Activated naive CD8-positive, alpha-beta T cell treated with anti-CD3 and anti-CD28 coated beads for 36 hours (primary cell): ENCODE measurements at places on chromosomes 11 and 22. TPM values are rescaled to one million over a fixed set of nuclear protein-coding genes. Genes with fewer than 3 reads are reported as not detected.

MRGPRE gene
- total RNA-seq, result not detected

GRCh38 chr11:45094958-45095690, 51.3 kb upstream of the PRDM11 start:
- H3K36me3 ChIP-seq, result no peaks in the 10 kb centered on the region
- H3K27me3 ChIP-seq, result no peaks in the 10 kb centered on the region
- H3K4me3 ChIP-seq, result no peak overlapping the region
- H3K4me1 ChIP-seq, result peaks cover 15% of the 10 kb centered on the region
- H3K27ac ChIP-seq, result no peak overlapping the region

GRCh38 chr11:94673951-94674491, 94.1 kb upstream of the AMOTL1 start:
- H3K4me1 ChIP-seq, result no peaks in the 10 kb centered on the region
- H3K4me3 ChIP-seq, result no peak overlapping the region
- H3K36me3 ChIP-seq, result no peaks in the 10 kb centered on the region

PLEKHB1 gene
- total RNA-seq, result 6.8 TPM

DNA sequence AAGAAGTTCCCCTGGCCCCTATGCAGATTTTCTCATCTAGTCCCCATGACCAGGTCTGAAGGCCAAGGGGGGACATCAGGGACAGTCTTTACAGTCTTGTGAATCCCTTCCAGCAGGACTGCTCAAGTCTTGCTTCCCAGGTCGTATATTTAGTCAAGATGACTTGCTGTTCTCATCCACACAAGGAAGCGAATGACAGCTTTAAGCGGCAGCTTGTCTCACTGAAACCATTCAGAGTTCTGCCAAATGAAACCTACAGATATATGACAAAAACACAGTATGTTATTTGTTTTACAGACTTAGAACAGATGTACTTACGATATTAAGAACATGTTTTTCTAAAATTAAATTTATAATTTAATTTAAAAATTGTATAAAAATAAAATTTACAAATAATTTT, 5.6 kb downstream of the VWA5A start:
- peaks cover 11% of the 10 kb centered on the region for H3K4me1 ChIP-seq
- H3K27me3 ChIP-seq, result no peaks in the 10 kb centered on the region
- DNase-seq, result no peak
- H3K4me3 ChIP-seq, result no peak overlapping the region
- peaks cover 21% of the 10 kb centered on the region for H3K36me3 ChIP-seq

DNA sequence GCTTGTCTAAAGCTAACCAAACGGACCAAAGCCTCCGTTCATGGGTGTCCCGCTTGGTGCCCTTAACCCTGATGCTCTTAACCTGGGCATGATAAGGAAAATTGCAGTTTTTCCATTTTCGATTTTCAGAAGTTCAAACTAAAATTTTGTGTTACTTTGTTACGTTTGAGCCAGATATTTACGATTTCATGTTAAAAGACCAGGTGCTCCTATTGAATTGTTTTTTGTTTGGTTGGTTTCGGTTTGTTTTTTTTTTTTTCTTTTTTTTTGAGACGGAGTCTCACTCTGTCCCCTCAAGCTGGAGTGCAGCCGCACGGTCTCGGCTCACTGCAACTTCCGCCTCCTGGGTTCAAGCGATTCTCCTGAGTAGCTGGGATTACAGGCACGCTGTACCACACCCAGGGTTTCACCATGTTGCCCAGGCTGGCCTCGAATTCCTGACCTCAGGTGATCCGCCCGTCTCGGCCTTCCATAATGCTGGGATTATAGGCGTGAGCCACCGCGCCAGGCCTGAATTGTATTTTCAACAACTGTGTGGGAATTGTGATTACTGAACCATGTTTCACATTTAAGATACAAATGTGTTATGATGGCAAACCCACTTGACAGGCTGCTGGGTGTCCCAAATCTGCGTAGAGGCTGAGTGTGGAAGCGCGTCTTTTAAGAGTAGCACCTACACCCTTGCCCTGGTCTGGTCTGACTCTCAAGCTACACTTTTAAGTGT, 864 bp upstream of the USP28 start:
- no peaks in the 10 kb centered on the region for H3K27me3 ChIP-seq
- peaks cover 2% of the 10 kb centered on the region for H3K36me3 ChIP-seq
- peak overlapping the region; percentile 96 for H3K4me3 ChIP-seq
- DNase-seq, result no peak
- H3K4me1 ChIP-seq, result peaks cover 30% of the 10 kb centered on the region
- peak overlapping the region; percentile 94 for H3K27ac ChIP-seq

DNA sequence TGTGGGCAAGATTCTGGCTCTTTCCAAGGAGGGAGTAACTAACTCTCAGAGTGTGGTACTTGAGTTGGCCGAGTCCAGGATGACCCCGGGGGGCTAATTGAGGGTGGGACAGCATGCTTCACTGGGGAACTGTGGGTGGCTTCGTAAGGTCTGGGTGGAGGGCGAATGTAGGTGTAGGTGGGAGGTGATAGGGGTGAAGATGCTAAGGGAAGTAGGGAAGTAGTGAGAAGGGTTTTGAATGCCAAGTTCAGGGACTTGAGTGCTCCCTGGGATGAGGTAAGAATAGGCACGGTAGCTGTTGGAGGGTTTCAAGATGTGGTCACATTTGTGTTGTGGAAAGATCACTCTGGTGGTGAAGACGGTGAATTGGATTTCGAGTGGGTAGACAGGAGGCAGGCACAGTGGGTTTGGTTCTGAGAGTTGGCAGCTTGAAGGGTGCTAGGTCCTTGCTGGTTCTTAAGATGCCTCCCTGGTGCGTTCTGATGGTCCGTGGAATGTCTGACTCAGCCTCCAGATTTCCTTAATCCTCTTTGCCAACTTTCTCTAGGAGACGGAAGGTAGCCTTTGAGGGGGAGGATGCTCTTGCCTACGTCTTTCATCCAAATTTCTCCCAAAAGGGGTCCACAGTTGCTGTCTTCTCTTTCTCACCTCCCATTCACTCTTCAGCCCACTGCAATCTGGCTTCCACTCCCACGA, 2.5 kb upstream of the DNAL4 start:
- H3K36me3 ChIP-seq, result no peaks in the 10 kb centered on the region
- no peak overlapping the region for H3K27ac ChIP-seq
- H3K4me3 ChIP-seq, result no peak overlapping the region
- no peaks in the 10 kb centered on the region for H3K27me3 ChIP-seq

GRCh38 chr11:64970731-64971151, 1.2 kb downstream of the MAJIN start:
- peaks cover 3% of the 10 kb centered on the region for H3K36me3 ChIP-seq
- H3K4me3 ChIP-seq, result peak overlapping the region; percentile 59
- H3K27me3 ChIP-seq, result peaks cover 4% of the 10 kb centered on the region
- peaks cover 30% of the 10 kb centered on the region for H3K4me1 ChIP-seq

DNA sequence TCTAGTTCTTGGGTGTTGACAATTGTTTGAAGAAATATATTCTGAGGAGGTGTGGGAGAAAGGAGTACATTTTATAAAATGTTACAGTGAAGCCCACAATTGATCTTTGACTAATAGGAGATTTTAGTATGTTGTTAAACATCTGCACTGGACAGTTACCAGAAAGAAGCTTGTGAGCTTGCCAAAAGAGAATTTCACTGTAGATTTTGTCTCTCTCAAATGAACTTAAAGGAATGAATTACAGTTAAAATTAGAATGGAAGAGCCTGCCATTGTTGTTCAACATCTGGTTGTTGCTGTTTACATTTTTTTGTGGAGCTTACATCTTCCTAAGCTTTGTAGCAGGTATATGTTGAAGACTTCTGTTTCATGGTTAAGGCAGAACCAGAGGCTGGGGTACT, 620.5 kb upstream of the CCDC179 start:
- no peak overlapping the region for H3K4me3 ChIP-seq
- H3K36me3 ChIP-seq, result no peaks in the 10 kb centered on the region
- H3K4me1 ChIP-seq, result no peaks in the 10 kb centered on the region

GRCh38 chr11:20355221-20356219, 8.0 kb upstream of the HTATIP2 start:
- H3K27ac ChIP-seq, result no peak overlapping the region
- H3K27me3 ChIP-seq, result no peaks in the 10 kb centered on the region
- H3K4me3 ChIP-seq, result no peak overlapping the region
- peak; percentile 19 for DNase-seq
- peaks cover 7% of the 10 kb centered on the region for H3K36me3 ChIP-seq
- peaks cover 5% of the 10 kb centered on the region for H3K4me1 ChIP-seq

- H3K36me3 ChIP-seq, result no peaks in the 10 kb centered on the region
- no peaks in the 10 kb centered on the region for H3K4me1 ChIP-seq
- H3K27me3 ChIP-seq, result no peaks in the 10 kb centered on the region
- H3K27ac ChIP-seq, result no peak overlapping the region
- no peak overlapping the region for H3K4me3 ChIP-seq
- no peak for DNase-seq
These were observed 963.1 kb upstream of the FAT3 start for GRCh38 chr11:91261513-91261912.

DNA sequence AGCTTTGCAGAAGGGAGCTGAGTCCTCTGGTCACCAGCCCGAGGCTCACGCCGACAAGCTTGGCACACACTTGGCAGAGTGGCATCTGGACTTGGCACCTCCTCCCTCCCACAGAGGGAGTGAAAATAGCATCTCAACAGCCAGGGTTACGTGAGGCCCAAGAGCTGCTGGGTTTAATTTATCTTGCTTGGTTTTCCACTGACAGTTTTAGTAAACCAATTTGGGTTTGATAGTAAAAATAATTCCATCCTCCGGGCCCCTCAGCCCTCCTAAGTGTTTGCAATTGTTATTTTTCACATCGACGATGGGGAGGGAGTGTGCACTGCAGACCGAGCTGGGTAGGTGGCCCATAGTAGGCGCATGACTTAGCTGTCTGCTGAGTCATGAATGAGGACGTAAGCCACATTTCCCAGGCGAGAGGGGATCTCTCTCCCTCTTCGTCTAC, 107.6 kb upstream of the ASPHD2 start:
- H3K27ac ChIP-seq, result no peak overlapping the region
- H3K36me3 ChIP-seq, result no peaks in the 10 kb centered on the region
- no peak overlapping the region for H3K4me3 ChIP-seq

TBX1 gene
- not detected for total RNA-seq

TBX10 gene
- not detected for total RNA-seq

- no peak for DNase-seq
- peaks cover 14% of the 10 kb centered on the region for H3K36me3 ChIP-seq
- H3K27me3 ChIP-seq, result no peaks in the 10 kb centered on the region
These were observed 85.5 kb downstream of the PACS1 start for GRCh38 chr11:66155387-66156073.

MS4A12 gene
- not detected for total RNA-seq

DNA sequence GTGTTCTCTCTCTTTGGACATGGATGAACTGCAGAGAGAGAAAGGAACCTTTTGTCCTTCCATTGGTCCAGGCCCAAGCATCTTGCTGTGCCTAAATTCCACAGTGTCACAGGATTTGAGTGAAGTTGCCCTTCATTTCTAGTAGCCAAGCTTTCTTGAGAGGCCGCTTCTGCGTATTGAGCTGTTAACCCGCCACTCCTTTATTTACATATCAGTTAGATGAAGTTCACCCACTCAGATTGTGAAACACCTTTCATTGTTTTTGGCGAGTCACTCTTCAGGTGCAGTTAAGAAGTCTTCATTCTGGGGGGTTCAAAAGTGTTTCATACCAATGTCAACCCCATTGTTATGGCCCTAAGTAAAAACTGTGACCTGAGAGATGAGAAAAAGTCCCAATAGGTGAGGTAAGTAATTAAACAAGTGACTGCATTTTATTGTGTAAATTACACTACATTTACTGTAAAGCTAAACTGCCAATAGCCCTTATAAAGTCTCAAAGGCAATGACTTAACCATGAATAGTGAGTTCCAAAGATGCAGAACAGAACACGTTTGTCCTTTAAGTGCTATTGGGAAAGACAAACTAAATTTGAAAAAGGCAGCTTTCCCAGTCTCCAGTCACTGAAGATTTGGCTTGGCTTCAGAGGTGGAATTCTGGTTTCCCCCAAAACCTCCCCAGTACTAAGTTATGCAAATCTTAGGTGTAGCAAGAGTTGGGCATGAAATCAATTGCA, 61.0 kb downstream of the APIP start:
- no peak overlapping the region for H3K27ac ChIP-seq
- no peaks in the 10 kb centered on the region for H3K36me3 ChIP-seq
- no peak overlapping the region for H3K4me3 ChIP-seq
- H3K4me1 ChIP-seq, result no peaks in the 10 kb centered on the region

GRCh38 chr11:50267851-50268250, 235.2 kb downstream of the OR4C45 start:
- no peaks in the 10 kb centered on the region for H3K27me3 ChIP-seq
- H3K36me3 ChIP-seq, result no peaks in the 10 kb centered on the region
- H3K4me3 ChIP-seq, result no peak overlapping the region
- H3K27ac ChIP-seq, result no peak overlapping the region
- no peak for DNase-seq
- H3K4me1 ChIP-seq, result no peaks in the 10 kb centered on the region

- H3K27me3 ChIP-seq, result peaks cover 30% of the 10 kb centered on the region
- peaks cover 3% of the 10 kb centered on the region for H3K36me3 ChIP-seq
- no peak overlapping the region for H3K4me3 ChIP-seq
- no peak for DNase-seq
- H3K27ac ChIP-seq, result no peak overlapping the region
These were observed 87.9 kb upstream of the B3GAT1 start for GRCh38 chr11:134499990-134500389.

DNA sequence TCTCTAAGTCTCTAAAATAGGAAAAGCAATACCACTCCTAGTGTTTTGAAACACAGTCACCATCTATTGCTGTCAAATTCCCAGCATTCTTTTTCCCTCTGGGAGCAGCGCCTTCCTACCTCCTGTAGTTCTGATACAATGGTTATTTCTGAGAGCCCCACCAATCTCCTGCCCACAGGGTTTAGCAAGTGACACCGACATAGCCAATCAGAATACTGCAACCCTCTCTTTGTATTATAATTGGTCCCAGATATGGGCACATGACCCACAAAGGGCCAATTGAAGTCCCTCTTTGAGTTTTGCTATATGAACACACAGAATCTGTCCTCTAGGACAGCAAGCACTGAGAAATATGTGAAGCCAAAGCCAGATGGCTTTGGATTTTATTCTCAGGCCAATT, 16.9 kb upstream of the ARHGAP42 start:
- no peaks in the 10 kb centered on the region for H3K27me3 ChIP-seq
- no peaks in the 10 kb centered on the region for H3K36me3 ChIP-seq
- DNase-seq, result no peak
- no peak overlapping the region for H3K4me3 ChIP-seq

OR9G4 gene
- not detected for total RNA-seq

- peaks cover 100% of the 10 kb centered on the region for H3K27me3 ChIP-seq
- no peaks in the 10 kb centered on the region for H3K36me3 ChIP-seq
- no peak for DNase-seq
- no peak overlapping the region for H3K27ac ChIP-seq
- peaks cover 24% of the 10 kb centered on the region for H3K4me1 ChIP-seq
These were observed 5.2 kb downstream of the ROBO3 start for GRCh38 chr11:124870430-124870829.

GRCh38 chr11:33808228-33808828, 34.0 kb upstream of the FBXO3 start:
- H3K4me3 ChIP-seq, result no peak overlapping the region
- peak; percentile 72 for DNase-seq
- no peaks in the 10 kb centered on the region for H3K4me1 ChIP-seq
- H3K36me3 ChIP-seq, result no peaks in the 10 kb centered on the region
- H3K27ac ChIP-seq, result no peak overlapping the region

DNA sequence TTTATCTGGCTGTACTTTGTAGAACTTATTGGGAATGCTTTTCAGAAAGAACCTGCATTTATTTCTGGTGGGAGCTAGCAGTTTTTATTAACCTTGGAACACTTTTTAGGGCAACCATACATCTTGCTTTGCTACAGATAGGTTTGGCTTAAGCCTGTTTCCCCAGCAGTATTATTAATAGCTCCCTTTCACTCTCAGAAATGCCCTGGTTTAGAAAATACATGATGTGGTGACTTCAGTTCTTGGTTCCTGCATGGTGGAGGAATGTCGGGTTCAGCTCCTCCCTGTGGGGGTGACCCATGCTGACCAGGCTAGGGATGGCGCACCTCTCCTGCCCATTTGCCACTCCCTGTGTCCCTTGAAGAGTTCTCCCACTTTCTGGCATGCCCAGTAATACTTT, 28.2 kb downstream of the ZBED4 start:
- no peak for DNase-seq
- no peak overlapping the region for H3K27ac ChIP-seq
- no peak overlapping the region for H3K4me3 ChIP-seq
- peaks cover 18% of the 10 kb centered on the region for H3K4me1 ChIP-seq
